Hippocampal formation (tissue), 2 donors: ENCODE measurements at places on chromosomes 16 and 17.

DNA sequence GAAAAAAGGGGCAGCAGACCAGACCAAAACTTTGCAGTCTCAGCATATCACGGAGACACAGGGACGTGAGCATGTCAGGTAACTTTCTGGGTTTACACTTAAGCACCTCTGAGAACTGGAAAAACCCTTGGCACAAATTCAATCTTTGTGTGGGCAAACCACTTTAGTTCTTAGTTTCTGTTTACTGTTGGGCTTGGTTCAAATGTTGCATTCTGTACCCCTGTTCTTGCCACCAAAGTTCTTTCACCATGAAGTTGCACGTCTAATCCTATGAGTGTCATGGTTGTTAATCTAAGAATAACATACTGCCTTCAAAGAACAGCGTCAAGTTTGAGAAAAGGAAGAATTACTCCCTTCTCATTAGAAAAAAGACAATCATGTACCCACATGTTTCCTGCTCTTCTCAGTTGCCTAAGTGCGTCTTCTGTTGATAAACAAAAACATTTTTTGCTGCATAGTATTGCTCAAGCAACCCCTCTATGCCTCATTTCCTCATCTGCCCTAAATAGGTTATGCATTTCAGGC lies 11.6 kb downstream of the KRT33A start:
- DNase-seq: no peak

GRCh38 chr17:17091276-17091675 lies 49.0 kb downstream of the MPRIP start:
- no peak for DNase-seq

- no peak for DNase-seq
Observed at GRCh38 chr17:78940708-78941107, 15.5 kb upstream of the TIMP2 start.

DNA sequence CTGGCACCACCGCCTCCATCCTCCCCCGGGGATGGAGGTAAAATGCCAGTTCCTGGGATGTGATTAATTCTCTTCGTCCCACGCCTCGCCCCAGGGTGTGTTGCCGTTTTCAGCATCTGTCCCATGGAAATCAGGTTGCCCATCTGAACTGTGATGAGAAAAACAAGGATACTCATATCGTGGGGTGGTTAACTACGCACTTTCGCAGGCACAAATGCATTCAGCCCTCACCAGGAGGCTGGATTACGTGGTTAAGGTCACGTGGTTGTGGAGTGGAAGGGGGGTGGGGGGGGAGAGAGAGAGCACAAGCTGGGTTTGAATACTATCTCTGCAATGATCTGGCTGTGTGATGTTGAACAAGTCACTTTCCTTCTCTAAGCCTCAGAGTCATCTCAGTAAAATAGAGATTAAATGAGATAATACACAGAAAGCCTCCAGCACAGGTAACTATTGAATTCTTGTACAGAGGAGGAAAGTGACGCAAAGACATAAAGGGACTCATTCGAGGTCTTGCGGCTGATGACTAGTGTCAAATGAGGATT lies 74.7 kb downstream of the BMERB1 start:
- DNase-seq: no peak

DNA sequence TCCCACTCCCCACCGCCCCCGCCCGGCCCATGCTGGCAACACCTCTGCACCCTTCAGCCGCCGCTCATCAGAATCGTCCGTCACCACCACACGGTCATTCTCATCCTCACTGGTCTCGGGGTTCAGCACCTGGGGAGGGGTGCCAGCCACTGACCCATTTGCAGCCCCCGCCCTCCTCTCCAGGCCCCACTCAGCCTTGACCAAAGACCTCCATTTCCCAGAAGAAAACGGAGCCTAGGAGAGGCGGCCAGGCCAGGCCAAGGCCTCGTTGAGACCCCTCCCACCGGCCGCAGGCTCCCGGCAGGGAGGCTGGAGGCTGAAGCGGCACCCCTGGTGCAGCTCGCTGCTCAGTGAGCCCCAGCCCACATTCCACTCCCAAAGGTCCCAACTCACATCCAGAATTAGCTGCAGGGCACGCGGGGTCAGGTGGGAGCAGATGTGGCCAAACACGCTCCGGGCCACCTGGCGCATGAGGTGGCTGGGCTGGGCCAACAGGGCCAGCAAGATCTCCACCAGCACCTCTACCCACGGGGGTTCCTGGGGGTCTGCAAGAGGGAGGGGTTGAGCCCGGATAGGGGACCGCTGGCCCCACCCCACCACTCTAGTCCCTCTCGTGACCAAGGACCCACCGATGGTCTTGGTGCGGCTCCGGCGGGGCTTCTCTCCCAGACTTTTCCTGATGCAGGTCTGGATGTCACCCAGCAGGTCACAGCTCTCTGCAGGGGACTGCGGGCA lies 9.8 kb downstream of the MYBBP1A start:
- no peak for DNase-seq

GRCh38 chr17:7549401-7550055 lies 670 bp downstream of the TNFSF12 start:
- DNase-seq: peak; percentile 6

- no peak for DNase-seq
Observed at GRCh38 chr16:87201052-87201451, 116.1 kb downstream of the C16orf95 start.

DNA sequence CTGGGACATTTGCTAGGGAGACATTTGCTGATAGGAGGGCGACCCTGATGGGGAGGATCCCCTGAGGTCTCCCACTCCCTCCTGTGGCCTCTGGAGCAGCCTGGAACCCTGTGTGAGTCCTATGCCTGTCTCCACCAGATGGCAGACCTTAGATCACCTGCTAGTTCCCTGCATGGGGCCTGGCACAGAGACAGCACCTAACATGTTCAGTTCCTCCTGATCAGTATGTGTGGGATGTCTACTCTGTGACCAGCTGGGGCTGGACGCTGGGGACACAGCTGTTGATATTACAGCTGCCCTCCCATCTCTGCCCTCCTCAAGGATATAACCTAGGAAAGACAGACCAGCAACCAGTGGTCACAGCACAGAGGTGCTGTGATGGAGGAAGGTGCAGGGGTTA lies 1.1 kb upstream of the ADCY7 start:
- DNase-seq: no peak

GRCh38 chr17:10458701-10459100 lies 10.7 kb downstream of the MYH4 start:
- DNase-seq: no peak

- DNase-seq: no peak
Observed at GRCh38 chr16:51637770-51638094, 486.7 kb upstream of the SALL1 start.

- no peak for DNase-seq
Observed at GRCh38 chr16:55203570-55203969, 120.4 kb upstream of the IRX6 start.

- DNase-seq: no peak
Observed at GRCh38 chr16:3145660-3146059, 10.8 kb downstream of the ZNF213 start.

GRCh38 chr17:20999044-20999573 lies 43.7 kb downstream of the USP22 start:
- DNase-seq: no peak

- DNase-seq: no peak
Observed at GRCh38 chr17:82434216-82434565, 15.8 kb upstream of the OGFOD3 start.

DNA sequence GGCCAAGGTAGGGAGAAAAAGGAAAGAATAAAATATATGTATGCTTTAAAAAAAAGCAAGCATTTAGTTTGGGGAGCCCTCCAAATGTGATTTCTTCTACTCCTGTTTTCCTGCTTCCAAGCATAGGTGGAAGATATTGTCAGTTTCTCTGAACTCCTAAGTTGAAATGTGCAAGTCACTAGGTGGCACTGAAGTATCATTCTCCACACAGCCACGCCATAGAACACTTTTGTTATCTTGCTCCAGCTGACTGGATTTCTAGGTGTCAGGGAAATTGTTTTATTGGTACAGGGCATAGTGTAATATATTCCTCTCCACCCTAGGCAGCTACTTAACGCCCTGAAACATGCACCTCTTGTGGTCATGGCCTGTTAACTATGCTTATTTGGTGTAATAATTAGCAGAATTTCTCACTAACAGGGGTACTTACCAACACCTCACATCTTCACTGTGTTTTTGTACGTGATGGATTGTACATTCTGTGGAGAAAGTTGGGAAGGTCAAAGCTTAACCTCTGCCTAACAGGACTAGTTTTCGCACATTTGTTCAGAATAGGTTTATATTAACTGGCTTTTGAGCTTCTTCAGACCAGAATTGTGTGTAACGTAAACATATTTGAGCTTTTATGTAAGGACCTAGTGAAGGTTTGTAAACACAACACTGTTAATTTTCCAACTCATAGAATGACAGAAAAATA lies 69.3 kb downstream of the FTO start:
- DNase-seq: peak; percentile 18

DNA sequence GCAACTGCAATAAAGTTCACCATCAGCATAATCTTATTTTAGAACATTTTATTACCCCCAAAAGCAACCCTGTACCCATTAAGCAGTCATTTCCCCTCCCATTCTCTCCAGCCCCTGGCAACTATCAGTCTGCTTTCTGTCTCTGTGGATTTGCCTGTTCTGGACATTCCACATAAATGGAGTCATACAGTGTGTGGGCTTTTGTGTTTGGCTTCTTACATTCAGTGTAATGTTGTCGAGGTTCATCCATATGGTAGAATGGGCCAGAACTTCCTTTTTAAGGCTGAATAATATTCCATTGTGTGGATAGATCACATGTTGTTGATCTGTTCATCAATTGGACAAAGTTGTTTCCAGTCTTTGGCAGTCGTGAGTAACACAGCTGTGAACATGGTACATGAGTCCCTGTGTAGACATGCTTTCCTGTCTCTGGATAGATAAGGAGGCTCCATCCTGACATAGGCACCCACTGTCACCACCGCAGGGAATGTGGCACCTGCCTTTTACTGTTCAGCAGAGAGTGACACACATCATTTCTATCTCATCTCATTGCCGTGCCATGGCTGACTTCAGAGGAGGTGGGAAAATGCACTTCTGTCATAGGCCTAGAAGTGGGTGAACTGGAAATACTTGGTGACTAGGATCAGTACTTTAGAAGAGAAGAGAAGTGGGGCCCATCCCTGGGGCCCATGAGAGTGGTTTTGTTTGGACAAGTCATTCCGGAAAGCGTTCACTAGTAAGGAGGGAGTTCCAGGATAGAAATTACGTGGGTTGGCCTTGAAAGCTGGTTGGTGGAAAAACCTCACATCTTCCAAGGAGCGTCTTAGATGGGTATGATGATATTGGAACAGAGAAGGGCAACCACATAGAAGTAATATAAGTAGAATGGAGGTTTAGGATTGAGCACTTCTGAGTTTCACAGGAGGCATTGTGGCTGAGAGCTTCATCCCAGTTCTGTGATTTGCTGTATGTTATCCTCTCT lies 25.8 kb downstream of the EPN2 start:
- no peak for DNase-seq

DNA sequence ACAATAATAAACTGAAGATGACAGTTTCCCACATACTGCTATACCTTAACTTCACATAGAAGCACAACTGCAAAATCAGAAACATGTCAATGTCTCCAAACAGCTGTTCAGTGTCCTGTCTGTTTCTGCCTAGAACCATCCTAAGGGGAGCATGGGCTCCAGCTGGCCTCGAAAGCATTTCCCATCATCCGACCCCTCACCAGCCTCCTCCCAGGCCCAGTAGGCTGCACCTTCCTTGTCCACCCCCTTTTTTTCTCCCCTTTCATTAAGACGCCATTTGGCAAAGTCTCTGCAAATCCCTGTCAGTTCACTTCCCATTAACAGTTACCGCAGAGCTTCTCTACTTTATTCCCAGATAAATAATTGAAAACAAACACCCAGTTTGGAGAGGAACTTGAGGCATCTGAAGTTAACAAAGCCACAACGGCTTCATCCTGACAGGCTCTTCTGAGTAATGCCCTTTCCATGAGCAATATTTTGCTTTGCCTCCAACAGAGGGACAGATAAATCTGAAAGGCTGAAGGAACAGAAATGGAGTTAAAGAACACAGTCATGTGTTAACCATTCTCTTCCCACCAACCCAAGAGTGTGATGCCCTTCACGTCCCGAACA lies 65.3 kb downstream of the SLC39A11 start:
- no peak for DNase-seq

- DNase-seq: no peak
Observed at GRCh38 chr16:66927918-66928649, 2.7 kb upstream of the RRAD start.

DNA sequence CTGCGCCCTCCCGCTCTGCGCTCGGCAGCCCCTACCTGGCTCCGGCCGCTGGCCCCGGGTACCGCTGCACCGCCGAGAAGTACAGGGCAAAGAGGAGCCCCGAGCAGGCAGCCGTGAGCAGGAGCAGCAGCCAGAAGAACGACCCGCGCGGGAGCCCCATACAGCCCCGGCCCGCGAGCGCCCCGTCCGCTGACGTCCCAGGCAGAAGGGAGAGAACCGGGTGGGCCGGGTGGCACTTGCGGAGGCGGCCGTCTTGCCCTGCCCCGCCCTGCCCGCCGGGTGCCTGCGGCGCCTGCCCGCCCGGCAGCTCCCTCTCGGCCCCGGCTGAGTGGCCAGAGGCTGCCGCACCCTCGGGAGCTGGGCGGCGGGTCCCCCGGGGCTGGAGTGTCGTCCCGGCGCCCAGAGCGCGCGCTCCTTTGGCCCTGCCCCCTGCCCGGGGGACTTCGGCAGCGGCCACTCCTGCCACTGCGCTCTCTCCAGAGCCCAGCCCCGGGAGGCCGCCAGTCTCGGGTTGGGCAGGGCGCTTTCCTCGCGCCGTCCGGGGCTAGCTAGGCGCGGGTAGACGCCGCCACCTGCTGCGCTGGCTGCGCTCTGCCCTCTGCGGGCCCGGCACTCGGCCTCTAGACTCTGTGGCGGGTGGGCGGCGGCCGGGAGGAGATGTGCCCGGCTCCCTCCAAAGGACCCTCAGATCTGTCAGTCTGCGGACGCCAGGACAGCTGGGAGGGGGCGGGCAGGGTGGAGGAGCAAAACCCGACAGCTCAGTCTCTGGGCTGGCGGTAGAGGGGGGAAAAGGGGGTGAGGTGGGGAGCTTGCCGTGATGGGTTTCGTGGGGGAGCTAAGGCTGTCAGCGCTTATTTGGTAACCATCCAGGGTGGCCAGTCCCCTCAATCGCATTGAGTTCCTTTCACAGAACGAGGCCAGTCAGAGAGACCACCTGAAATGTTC lies at the start of gene ST6GALNAC2:
ST6GALNAC2 (minus strand) TSS at position 212 of the 945 bp plus-strand sequence; CDS start at position 160, 52 bp downstream.
- DNase-seq: no peak

GRCh38 chr17:31472137-31472536 lies 80.7 kb downstream of the RAB11FIP4 start:
- peak; percentile 35 for DNase-seq

GRCh38 chr16:74888232-74888862 lies 96.6 kb downstream of the WDR59 start:
- DNase-seq: no peak

DNA sequence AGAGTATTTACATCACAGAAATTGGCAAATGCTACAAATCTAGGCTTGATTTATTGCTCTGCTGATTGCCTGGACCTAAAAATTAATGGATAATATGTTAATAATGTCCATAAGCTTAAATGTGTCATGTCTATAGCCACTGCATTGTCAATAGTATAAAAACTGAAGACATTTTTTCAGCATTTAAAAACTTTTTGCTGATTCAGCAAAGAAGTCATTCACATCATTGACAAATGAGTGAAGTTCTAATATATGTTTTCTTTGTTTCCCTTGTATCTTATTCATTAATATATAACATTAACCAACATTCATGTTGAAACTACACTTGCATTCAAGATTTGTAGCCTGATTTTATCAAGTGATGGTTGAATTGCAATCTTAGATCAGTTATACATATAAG lies 214.7 kb upstream of the XYLT1 start:
- DNase-seq: no peak

GRCh38 chr16:69150146-69150865 lies 17.9 kb downstream of the UTP4 start:
- peak; percentile 68 for DNase-seq

GRCh38 chr17:50647187-50647586 lies 12.5 kb downstream of the ABCC3 start:
- no peak for DNase-seq

- DNase-seq: no peak
Observed at GRCh38 chr16:89393738-89394406, 96.5 kb downstream of the ANKRD11 start.
